ENCODE measurements at places on chromosomes 12 and 14.

GRCh38 chr12:13609894-13610679, 371.3 kb downstream of the GRIN2B start:
- no peak for DNase-seq

DNA sequence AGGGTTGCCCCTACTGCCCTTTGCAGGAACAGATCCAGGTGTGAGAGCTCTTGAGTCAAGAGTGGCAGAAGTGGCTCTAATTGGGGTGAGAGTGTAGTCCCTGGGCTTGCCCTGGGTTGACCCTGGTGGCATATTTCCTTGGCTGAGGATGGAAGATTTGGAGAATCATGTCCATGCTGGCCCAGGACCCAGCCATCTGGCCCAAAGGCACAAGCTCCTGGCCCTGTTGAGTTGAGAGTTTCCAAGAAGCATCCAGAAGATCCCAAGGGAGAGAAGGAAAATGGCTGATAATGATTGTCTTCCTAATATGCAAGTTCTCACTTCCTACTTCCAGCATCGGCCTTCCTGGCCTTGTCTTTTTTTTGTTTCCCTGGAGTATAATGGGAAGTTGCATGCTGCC, 55.5 kb upstream of the SRSF5 start:
- no peak for DNase-seq

DNA sequence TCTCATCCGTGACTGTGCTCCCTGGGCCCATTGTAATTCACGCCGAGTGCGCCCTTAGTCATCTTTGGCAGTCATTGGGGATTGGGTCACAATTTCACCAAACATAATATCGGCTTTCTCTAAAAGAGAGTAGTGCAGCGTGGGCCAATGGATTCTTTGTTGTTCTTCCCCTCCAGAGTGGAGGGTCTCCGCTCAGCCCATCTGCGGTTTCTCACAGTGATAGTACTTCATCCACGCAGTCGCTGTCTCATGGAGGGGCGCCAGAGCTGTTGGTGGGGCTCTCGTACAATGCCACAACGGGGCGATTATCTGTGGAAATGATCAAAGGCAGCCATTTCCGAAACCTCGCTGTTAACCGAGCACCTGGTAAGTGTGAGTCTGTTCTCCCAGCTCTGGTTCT, 321.8 kb downstream of the SNAPC1 start:
- DNase-seq, result no peak

- DNase-seq, result no peak
These were observed 1.8 kb downstream of the SMIM41 start for GRCh38 chr12:52081263-52081733.

DNA sequence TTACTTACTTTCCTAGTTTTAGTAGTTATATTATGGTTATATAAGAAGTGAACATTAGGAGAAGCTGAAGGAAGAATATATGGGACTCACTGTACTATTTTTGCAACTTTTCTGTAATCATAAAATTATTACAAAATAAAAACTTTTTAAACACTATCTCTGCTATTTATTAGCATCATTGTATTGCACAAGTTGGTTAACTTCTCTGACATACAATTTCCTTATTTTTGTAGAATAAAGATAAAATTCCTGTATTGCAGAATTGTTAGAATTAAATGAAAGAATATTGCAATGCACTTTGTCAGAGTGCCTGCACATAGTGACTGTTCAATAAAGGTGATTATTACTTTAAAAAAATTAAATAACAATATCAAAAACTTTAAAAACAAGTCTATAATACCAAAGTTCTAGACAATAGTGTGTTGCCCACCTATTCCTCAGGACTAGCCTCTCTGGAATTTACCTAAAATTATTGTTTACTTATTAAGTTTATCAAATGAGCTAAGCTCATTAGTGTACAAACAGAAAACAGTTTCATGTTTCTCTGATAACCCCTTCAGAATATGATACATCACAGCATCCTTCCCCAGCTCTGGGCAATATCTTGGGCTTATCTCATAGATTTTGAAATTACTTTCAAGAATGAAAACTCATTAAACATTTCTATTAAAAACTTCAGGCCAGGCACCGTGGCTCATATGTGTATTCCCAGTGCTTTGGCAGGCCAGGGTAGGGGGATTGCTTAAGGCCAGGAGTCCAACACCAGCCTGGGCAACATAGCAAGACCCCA, 77.4 kb upstream of the TMPO start:
- DNase-seq, result no peak

DNA sequence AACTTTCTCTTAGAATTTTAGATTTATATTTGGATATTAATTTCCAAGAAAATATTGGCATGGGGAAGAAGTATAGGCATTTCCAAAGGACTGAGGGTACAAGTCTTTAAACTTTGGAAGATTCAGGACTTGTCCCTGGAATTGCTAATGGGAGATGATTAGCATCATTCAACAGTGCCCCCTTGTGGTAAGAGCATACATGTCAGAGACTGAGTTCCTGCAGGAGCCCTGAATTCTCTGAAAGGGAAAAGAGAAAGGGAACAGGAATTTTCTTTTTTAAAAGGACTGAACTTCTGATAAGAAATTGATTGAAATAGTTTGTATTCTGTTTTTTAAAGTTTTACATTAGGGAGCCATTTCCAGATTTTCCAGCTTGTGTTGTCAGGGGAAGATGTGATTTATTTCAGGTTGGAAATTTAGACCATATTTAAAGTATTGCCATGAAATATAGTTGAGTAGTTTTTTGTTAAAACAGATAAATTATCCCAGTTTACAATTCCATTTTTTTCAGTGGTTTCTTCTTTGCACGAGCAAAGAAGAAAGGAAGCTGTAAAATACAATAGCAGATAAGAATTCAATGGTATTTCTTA, 44.0 kb upstream of the REP15 start:
- DNase-seq, result no peak

- no peak for DNase-seq
These were observed 23.7 kb downstream of the LGMN start for GRCh38 chr14:92724516-92725340.

- no peak for DNase-seq
These were observed 2.5 kb upstream of the LPAR5 start for GRCh38 chr12:6638305-6638704.

- DNase-seq, result no peak
These were observed 112.6 kb downstream of the CRADD start for GRCh38 chr12:93789767-93790166.

DNA sequence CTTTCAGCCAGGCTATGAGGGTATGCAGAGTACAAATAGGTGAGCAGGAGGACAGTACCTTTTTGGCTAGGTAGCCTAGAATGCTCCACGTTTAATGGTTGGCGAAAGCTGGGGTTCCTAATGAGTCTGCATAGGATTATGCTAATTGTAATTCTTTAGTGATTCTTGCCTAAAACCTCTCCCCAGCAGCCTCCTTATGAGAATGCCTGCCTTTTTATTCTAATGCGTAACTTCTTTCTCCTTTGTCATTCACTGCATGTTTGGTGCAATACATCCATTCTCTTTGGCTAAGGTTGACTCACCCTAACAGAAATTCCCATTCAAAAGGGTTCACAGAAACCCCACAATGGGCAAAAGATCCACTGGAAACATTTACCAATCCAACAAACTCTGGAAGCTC, 752.2 kb downstream of the FSCB start:
- no peak for DNase-seq

DNA sequence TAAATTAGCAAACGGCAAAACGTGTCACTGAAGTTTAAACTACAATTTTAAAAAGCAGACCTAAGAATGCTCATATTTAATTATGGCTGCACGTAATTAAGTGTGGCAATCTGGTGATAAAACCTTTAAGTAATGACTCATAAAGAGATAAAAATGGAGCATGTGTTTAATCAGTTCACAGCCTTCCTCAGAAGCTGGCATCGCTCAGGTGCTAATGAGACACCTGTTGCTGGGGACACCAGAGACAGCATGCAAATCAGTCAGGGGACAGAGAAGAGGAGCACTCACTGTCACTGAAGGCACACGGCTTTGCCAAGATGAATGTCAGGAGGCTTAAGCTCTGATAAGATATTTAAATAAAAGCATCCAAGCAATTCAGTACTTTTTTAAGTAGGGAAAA, 840.3 kb downstream of the GALC start:
- no peak for DNase-seq

DNA sequence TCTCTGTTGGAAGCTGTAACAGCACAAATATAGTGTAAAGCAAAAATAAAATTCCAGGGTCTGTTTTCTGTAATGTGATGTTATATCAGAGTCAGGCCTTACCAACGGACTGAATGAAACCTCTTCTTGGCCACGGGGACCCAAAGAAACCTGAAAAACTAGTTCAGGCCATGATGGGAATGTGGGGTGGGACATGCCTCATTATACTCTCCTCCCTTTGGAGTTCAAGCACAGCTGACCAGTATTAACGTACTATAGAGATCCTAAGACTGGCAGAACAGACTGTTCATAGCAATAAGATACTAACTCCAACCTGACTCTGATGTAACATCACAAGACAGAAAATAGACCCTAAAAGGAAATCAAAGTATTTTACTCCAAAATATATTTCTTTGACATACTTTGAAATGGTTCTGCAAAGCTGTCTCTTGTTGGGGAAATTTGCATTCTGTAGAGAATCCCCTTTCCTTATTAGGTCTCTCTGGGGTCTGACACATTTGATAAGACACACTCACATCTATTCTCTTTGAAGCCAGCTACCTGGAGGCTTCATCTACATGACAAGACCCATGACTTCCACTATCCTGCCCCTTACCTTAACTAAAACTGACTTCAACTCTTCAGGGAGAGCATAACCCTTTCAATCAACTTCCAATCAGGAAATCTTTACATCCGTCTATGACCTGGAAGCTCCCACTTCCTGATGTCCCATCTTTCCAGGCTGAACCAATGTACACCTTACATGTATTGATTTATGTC, 444.6 kb downstream of the SOX5 start:
- no peak for DNase-seq

DNA sequence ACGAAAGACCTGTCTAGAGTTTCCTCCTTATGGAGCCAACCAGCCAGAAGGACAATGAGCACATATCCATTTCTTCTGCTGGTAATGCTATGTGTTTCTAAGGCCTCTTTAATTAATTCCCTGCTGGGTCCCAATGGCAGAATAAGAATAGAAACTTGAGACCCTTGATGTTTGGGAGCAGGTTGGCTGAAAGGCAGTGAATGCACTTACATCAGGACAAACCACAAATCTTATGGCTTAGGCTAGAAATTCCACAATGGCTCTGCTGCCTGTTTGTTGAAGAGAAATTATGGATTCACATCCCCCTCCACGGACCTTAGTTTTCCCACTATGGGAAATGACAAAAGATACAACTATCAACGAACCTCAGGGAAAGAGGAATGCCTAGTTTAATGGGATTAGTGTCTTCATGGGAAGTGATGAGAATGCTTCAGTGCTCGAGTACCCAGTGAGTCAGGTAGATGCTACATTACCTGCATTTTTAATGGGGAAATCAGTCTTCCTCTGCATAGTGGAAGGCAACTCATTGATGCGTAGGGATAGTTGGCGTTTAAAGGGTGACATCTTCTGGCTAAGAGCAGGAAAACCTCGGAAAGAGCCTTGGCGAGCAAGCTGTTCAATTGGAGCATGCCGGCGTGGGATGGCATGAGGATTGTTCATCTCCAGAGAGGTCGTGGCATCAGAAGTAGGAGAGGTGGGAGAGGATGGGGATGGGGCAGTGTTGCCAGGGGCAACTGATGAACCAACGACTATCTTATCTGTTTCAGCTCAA, 46.5 kb downstream of the PAPLN start:
- DNase-seq, result no peak

DNA sequence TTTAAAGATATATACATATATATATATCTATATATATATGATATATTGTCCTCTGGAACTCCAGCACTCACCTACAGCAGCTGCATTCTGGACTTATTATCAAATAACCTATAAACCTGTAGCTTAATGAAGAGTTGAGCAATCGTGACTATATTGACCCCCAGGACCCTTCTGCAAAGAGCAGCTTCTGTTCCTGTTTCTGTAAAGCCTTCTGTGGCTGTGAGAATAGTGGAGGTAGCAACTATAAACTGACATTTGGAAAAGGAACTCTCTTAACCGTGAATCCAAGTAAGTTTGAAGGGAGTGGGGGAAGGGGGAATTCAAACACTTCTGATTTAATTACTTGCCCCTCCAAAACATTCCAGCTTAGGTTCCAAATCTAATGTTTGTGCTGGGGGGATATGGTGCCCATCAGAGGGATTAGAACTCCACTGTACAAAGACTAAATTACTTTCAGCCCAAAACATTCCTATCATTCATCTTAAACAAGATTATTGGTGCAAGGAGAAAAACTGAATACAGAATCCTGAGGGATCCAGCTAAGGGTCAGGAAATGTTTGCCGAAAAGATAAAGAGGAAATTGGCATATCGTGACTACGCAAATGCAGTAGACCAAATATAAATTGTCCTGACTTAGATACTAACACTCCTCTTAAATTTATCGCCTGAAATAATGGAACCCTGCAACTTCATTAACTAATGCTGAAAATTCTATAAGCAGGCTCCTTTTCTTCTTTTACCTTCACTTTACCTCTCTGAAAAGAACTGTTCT, 106.1 kb downstream of the DAD1 start:
- no peak for DNase-seq

GRCh38 chr12:65685514-65685913, 138.8 kb upstream of the HMGA2 start:
- no peak for DNase-seq

DNA sequence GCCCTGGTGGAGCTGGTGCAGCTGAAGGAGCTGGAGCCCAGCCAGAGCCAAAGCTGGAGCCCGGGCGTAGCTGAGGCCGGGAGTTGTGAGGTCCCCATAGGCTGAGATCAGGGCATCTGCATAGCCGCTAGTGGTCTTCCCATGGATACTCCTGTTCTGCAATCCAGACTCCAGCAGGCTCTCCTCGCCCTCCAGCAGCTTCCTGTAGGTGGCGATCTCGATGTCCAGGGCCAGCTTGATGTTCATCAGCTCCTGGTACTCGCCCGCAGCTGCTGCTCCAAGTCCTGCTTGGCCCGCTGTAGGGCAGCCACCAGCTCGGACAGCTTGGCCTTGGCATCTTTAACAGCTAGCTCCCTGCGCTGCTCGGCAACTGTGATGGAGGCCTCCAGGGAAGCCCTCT, 966.1 kb downstream of the FSCB start:
- no peak for DNase-seq

GRCh38 chr12:66885115-66885875, 206.4 kb upstream of the GRIP1 start:
- DNase-seq, result no peak

GRCh38 chr14:92675421-92675820, 73.0 kb downstream of the LGMN start:
- DNase-seq, result no peak

DNA sequence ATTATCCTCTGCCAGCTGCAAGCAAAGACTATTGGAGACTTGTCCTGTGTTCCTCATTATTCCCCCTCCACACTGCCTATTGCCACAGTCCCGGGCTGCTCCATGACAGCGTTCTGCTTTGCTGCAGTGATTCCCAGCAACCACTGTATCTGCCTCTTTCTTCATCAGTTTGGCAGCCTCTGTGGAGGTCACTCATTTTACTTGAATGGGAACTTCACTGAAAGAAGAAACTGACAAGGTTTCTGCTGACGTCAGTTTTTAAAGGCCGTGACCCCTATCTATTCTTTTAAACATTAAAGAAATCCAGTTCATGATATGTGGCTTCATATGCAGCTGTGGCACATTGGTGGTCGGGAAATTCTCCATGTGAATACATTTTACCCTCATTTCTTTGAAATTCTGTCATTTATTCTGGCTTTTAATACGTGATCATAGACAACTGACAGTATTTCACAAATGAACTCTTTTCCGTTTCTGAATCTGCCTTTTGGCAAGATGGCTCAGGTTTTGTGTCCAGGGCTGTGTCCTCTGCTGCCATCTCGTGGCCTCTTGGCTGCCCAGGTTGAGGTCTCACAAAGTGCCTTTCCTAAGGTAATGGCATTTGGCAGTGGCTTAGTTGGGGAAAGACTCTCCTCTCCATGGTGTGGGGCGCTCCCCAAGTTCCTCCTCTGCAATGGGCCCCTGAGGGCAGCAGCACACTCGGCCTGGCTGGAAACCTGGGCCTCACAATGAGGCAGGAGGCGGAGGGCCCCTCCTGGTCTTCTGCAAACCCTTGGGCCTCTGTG, 5.8 kb downstream of the TMEM253 start:
- peak; percentile 49 for DNase-seq

Data from stimulated activated CD4-positive, alpha-beta T cell treated with anti-CD3 and anti-CD28 coated beads, TNF-alpha, amount 100 ng/mL, for 1 hour (primary cell).